ENCODE measurements at places on chromosomes 12 and 14. TPM values are rescaled to one million over a fixed set of nuclear protein-coding genes. Genes with fewer than 3 reads are reported as not detected.

- no peak overlapping the region for H3K4me3 ChIP-seq
- DNase-seq: no peak
- no peaks in the 10 kb centered on the region for H3K4me1 ChIP-seq
- H3K27me3 ChIP-seq: no peaks in the 10 kb centered on the region
- no peaks in the 10 kb centered on the region for H3K36me3 ChIP-seq
Measured at GRCh38 chr12:2240984-2241383, 188.2 kb downstream of the CACNA1C start.

Gene SLC6A15
- total RNA-seq: 0.29 TPM

- peaks cover 17% of the 10 kb centered on the region for H3K36me3 ChIP-seq
- peaks cover 24% of the 10 kb centered on the region for H3K4me1 ChIP-seq
- no peak overlapping the region for H3K4me3 ChIP-seq
Measured at GRCh38 chr14:23296012-23296777, 6.5 kb downstream of the PPP1R3E start.

Gene SERPINA9
- not detected for total RNA-seq

GRCh38 chr12:109944561-109945359, 44.7 kb downstream of the TCHP start:
- no peak overlapping the region for H3K27ac ChIP-seq
- peaks cover 19% of the 10 kb centered on the region for H3K36me3 ChIP-seq
- peaks cover 23% of the 10 kb centered on the region for H3K4me1 ChIP-seq
- no peak for DNase-seq
- no peak overlapping the region for H3K4me3 ChIP-seq
- H3K27me3 ChIP-seq: no peaks in the 10 kb centered on the region

DNA sequence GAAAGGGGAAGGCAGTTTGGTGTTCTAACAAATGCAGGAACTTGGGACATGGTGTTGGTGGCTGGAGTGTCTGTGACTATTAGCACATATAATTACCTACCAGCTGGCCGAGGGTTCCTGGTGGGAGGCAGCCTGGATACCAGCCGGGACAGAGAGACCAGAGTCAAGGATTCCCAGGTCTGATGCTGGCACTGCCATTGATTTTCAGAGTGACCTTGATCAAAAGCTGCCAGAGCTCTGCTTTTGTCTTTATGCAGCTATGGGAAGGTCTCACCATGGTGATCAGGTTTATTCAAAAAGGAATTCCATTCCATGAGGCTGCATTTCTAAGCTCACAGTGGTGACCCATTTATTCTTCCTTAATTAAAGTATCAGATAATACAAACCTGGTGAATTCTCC, 101.0 kb upstream of the PWP1 start:
- no peak overlapping the region for H3K4me3 ChIP-seq
- DNase-seq: no peak
- no peaks in the 10 kb centered on the region for H3K27me3 ChIP-seq
- no peak overlapping the region for H3K27ac ChIP-seq
- H3K4me1 ChIP-seq: no peaks in the 10 kb centered on the region
- H3K36me3 ChIP-seq: peaks cover 43% of the 10 kb centered on the region

Gene STON2
- total RNA-seq: 0.37 TPM

Gene NELL2
- total RNA-seq: 134 TPM

Gene OTUB2
- total RNA-seq: 0.48 TPM

Gene PPP1R36
- total RNA-seq: 0.18 TPM

DNA sequence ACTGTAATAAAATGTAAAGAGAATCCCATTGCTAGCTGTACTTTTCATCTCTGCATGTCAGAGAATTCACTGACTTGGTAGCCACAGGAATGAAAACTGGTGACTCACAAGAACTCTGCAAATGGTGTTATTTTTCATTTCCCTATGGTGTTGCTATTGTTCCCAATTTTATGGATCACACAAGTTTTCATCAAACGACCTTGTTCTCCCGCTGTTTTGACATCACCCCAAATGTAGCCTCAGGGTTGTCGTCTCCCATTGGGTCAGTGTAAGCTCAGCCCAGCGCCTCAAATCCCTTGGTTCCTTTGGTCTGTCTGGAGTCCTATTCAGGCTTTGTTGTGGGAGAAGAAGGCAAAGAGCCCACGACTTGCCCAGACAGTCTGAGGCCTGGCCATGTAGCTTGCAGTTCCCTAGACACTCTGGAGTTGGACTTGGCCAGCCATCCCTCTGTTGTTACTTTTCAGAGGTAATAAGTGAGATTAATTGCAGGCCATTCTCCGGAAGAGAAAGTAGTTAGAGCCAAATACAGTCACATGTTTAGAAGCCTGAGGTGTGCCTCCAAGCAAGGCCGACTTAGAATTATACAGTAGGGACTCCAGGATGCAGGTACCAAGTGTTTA, 159.2 kb downstream of the TGFB3 start:
- DNase-seq: no peak
- H3K27me3 ChIP-seq: no peaks in the 10 kb centered on the region
- H3K27ac ChIP-seq: no peak overlapping the region
- peaks cover 19% of the 10 kb centered on the region for H3K36me3 ChIP-seq

DNA sequence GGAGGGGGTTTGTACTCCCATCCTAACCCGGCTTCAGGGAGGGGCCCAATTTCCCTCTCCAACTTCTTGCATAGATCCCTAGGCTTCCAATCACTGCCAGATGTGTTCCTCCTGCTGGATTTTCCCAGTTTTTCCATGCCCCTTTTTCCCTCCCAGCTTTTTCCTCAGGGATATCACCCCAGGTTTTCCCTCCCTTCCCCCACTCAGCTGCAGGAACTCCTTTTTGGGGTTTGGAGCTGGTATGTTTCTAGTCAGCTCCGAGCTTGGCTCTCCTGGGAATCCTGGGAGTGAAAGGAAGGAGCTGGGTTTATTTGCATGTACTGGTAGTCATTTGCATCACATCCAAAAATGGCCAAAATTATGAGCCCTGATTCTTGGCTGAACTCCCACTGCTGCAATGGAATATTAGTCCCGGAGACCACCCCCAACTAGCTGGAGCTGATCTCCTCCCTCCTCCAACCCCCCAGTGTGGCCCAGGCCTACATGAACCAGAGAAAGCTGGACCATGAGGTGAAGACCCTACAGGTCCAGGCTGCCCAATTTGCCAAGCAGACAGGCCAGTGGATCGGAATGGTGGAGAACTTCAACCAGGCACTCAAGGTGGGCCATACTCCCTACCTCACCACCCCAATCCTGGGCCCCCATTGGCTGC, 1.4 kb upstream of the RDH5 start:
- H3K4me1 ChIP-seq: peaks cover 30% of the 10 kb centered on the region
- H3K27ac ChIP-seq: no peak overlapping the region

Gene NRIP2
- not detected for total RNA-seq

- H3K27me3 ChIP-seq: peaks cover 19% of the 10 kb centered on the region
- H3K36me3 ChIP-seq: no peaks in the 10 kb centered on the region
- H3K4me3 ChIP-seq: no peak overlapping the region
- H3K4me1 ChIP-seq: no peaks in the 10 kb centered on the region
Measured at GRCh38 chr14:88947646-88948598, 123.5 kb downstream of the TTC8 start.

DNA sequence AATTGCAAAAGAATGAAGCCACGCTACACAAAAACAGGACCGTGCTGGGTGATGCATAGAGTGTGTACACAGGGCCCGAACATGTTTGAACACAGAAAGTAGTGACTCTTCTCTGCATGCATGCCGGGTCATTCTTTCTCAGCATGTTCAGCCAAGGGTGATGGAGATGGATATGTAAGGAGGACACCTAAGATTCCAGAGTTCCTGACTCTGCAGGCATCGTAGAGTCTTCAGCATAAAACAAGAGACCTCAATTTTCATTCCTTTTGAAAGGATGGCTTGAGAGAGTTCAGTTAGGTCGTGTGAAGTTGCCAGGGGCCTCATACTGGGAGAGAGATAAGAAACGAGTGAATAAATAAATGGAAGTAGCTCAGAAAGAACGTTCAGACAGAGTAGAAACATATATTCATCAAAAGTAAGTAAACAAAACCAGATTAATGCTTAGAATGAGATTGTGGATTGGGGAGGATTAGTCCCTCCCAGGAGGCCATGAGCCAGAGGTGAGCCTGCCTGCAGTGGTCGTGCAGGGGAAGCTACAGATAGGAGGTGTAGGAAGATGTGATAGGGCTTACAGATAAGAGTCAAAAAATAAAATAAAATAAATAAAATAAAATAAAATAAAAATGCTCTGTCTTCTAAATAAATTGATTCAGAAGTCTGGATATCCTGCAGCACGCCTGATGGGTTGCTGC, 27.6 kb upstream of the SEL1L start:
- no peak overlapping the region for H3K4me3 ChIP-seq
- H3K4me1 ChIP-seq: no peaks in the 10 kb centered on the region
- DNase-seq: no peak
- H3K27me3 ChIP-seq: peaks cover 3% of the 10 kb centered on the region
- H3K27ac ChIP-seq: no peak overlapping the region

Gene METTL17
- 99.1 TPM for total RNA-seq

GRCh38 chr12:47935184-47935583, 28.2 kb upstream of the TMEM106C start:
- H3K27me3 ChIP-seq: peaks cover 8% of the 10 kb centered on the region
- no peaks in the 10 kb centered on the region for H3K4me1 ChIP-seq
- no peak overlapping the region for H3K27ac ChIP-seq
- H3K4me3 ChIP-seq: no peak overlapping the region
- DNase-seq: no peak

Gene POC1B
- total RNA-seq: 19.2 TPM

DNA sequence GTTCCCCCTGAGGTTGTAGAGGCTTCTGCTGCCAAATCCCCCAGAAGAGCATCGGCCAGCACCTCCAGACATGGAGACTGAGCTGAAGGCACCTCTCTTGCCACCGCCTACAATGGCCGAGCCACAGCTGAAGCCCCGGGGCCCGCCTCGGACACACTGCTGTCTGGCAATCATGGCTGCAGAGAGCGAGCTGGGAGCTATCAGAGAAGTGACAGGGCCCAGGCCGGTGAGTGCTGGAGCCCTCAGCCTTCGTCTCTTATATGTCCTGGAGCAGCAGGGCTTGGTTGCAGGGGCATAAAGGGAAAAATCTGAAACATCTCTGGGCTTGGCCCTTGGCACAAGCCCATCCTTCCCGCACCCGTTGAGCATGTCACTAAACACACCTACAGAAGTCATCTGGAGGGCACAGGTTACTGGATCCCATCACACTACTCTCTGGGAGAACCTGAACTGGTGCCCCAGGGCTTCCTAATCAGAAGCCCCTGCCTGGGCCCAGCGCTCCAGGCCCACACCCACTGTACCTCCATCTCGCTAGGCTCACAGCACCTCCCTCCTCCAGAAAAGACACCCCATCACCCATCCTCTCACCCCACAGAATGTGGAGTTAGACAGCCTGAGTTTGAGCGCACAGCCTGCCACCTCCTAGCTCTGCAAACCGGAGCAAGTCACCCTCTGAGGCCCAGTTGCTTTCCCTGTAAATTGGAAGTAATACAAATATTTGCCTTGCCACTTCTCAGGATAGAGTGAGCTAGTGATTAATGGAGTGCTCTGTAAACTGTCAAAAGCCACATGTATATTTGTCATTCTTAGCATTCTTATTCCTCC, at the start of gene KRT4:
KRT4 (minus strand) TSS at position 232 of the 825 bp plus-strand sequence; CDS start at position 174, 58 bp downstream.
- no peaks in the 10 kb centered on the region for H3K36me3 ChIP-seq
- peaks cover 8% of the 10 kb centered on the region for H3K4me1 ChIP-seq
- H3K27me3 ChIP-seq: no peaks in the 10 kb centered on the region
- H3K27ac ChIP-seq: no peak within 1 kb of the TSS
- no peak within 1 kb of the TSS for H3K4me3 ChIP-seq

GRCh38 chr12:45655186-45655585, 74.3 kb upstream of the ARID2 start:
- no peaks in the 10 kb centered on the region for H3K27me3 ChIP-seq
- no peak overlapping the region for H3K4me3 ChIP-seq
- no peak overlapping the region for H3K27ac ChIP-seq
- peaks cover 2% of the 10 kb centered on the region for H3K36me3 ChIP-seq
- peak; percentile 47 for DNase-seq

GRCh38 chr14:45526715-45527549, 273.9 kb upstream of the MIS18BP1 start:
- no peaks in the 10 kb centered on the region for H3K27me3 ChIP-seq
- H3K36me3 ChIP-seq: peaks cover 3% of the 10 kb centered on the region
- no peak for DNase-seq
- no peak overlapping the region for H3K4me3 ChIP-seq
- H3K27ac ChIP-seq: no peak overlapping the region

DNA sequence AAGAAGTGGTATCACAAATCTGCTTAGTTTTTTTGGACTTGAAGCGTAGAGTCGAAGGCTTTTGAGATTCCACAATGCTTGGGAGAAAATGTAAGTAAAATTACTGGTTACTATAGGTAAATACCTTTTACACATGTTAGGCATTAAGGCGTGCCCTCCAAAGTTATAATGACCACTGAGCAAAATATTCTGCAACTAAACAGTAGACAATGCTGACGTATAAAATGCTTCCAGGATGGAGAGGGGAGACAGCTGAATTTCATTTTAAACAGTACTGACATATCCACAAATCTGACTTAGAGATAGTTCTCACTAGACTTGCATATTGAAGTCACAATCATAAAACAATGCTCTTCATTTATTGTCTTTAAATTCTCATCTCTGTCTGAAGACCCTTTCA, 144.5 kb upstream of the DCN start:
- H3K36me3 ChIP-seq: no peaks in the 10 kb centered on the region
- H3K4me1 ChIP-seq: no peaks in the 10 kb centered on the region
- H3K27me3 ChIP-seq: peaks cover 9% of the 10 kb centered on the region
- no peak for DNase-seq

Gene TMEM52B
- not detected for total RNA-seq

GRCh38 chr12:108853981-108854446, 3.4 kb downstream of the SSH1 start:
- peaks cover 40% of the 10 kb centered on the region for H3K4me1 ChIP-seq
- H3K27me3 ChIP-seq: peaks cover 7% of the 10 kb centered on the region
- peaks cover 30% of the 10 kb centered on the region for H3K36me3 ChIP-seq
- no peak overlapping the region for H3K27ac ChIP-seq
- DNase-seq: no peak

- H3K27ac ChIP-seq: no peak overlapping the region
- DNase-seq: no peak
- H3K4me3 ChIP-seq: no peak overlapping the region
Measured at GRCh38 chr14:101290611-101291010, 270.7 kb upstream of the DIO3 start.

- no peaks in the 10 kb centered on the region for H3K27me3 ChIP-seq
- peaks cover 52% of the 10 kb centered on the region for H3K36me3 ChIP-seq
- H3K4me3 ChIP-seq: no peak overlapping the region
- peaks cover 12% of the 10 kb centered on the region for H3K4me1 ChIP-seq
- no peak overlapping the region for H3K27ac ChIP-seq
Measured at GRCh38 chr12:45883187-45883586, 107.2 kb downstream of the SCAF11 start.

DNA sequence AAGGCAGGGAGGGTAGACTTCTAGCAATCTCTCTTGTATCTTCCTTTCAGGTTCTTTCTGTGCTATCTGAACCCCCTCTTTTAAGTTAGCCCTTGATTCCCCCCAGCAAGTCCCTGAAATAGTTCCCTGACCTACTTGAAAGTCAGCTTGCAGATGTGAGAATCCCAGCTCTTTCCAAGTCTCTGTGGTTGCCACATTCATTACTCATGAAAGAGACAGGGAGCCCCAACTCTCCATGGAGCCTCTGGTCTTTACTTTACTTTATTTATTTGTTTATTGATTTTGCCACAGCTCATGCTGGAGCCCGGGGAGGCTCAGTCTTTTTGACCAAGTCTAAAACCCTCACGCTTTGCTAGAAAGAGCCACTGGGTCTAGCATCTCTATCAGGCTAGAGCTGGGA, 193.6 kb upstream of the FAR2 start:
- H3K4me3 ChIP-seq: no peak overlapping the region
- no peak overlapping the region for H3K27ac ChIP-seq
- no peaks in the 10 kb centered on the region for H3K4me1 ChIP-seq
- H3K27me3 ChIP-seq: peaks cover 7% of the 10 kb centered on the region
- DNase-seq: no peak
- no peaks in the 10 kb centered on the region for H3K36me3 ChIP-seq
